ENCODE measurements at places on chromosomes 3 and 15.
A peak's percentile ranks its signal among the peaks of the same experiment; 100 is the strongest.

- DNase-seq, result no peak
These were observed 59.0 kb downstream of the TMEM266 start for GRCh38 chr15:76118767-76119166.

DNA sequence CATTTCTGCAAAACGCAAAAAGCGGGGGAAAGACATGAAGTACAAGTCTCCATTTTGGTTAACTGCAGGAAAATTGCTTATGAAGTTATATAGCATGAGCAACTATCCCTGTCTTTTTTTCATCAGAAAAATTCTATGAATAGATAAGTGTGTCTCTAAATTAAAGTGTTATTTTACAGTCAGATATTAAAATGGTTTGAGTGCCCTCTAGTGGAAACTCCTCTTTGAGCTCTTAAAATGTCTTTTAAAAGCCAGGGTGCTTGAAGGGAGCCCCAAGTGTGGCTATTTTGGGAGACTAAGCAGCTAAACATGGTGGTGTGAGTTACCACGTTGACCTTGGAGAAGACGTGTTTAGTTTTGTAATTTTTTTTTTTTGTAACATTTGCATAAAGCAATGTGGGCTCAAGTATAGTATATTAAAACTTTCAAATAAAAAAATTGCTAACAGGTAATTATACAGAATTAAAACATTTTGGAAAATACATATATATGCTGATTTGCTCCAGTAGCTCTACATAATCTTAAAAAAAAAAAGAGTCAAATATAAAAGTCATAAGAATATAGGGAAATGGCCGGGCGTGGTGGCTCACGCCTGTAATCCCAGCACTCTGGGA is 77.2 kb downstream of the PPP2R3A start:
- DNase-seq, result peak; percentile 65

DNA sequence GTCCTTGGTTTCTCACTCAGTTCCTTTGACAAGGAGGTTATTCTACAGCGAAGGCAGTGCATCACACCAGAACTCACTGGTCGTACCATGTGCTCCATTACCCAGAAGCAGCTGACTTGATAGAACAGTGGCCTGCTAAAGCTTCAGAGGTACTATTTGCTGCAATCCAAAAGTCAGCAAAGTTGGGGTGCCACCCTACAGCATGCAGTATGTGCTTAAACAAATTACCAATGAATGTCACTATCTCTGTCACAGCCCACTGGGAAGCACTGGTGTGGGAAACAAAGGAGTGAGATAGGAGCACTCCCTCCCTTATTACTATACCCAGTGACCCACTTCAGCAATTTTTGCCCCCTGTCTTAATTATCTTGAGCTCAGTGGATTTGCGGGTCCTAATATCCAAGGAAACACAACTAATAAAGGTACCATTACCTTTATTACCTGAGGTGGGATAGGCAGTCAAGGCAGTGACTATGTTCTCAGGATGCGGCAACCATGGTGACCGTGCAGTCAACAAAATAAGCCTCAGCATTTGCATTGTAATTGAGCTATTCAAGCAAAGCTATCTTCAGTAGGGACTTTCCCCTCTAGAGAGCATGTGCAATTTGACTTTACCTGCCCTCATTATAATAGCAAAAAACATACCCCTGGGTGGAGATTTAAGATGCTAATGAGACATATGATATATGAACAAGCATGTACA is 199.4 kb downstream of the OCA2 start:
- DNase-seq, result no peak

DNA sequence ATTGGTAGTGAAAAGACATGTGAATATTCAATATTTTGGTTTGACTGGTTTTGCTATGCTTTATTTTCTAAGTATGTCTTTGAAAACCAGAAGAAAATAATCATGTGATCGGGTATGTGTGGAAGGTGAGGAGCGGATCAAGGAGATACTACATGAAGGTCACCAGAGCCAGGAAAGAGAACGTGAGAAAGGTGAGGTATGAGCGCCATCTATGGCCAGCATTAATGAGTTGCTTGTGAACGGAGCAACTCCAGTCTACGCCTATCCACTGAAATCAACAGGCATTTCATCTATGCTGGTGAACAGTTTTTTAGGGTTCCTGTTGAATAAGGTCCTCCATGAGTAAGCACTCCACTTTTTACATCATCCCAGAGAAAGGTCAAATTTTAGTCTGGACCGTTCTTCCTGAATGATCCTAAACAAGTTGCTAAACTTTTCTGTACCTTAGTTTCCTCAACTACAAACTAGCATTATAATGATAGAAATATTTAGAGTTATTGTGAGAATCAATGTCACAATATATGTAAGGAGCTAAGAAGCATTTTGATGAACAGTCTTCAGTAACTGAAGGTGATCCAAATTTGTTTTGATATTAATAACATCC is 1435.2 kb upstream of the CADM2 start:
- peak; percentile 80 for DNase-seq

DNA sequence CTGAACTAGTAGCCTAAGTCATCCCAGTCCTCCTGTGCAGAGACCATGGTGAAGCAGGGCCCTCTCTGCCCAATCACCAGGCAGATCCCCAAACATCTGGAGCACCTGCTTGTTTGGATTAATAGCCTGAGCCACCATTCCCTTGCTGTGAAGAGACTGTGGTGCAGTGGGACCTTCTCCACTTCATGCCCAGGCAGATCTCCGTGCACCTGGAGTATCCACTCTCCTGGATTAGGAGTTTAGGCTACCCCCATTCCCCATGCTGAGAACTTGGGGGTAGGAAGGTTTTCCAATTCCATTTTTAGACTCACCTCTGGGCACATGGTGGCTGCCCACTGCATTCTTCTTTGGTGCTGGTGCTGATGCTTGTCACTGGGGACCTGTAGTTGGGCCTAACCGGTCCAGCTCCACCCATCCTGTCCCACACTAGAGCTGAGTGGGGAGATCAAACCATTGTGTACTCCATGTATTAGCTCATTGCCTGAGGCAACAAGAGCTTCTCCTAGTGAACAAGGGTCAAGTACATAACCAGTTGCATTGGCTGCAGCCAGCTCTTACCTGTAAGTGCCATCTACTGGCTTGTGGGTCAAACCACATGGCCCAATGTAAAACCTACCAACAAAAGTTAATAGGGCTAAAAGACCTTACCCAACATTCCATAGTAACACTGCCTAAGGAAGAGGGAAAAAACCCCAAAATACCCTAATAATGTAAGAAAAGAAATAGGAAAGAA is 382.5 kb upstream of the CBLB start:
- DNase-seq, result no peak

GRCh38 chr3:55474213-55474632 is 12.9 kb downstream of the WNT5A start:
- DNase-seq, result peak; percentile 67

DNA sequence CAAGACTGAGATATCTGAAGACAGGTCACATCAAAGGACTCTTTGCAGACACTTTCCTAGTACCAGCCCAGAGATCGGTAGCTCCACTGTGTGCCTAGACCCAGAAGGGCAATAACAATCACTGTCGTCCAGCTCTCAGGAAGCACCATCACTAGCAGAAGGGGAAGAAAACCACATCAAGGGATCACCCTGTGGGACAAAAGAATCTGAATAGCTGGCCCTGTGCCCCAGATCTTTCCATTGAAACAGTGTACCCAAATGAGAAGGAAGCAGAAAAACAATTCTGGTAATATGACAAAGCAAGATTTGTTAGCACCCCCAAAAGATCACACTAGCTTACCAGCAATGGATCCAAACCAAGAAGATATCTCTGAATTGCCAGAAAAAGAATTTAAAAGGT is 404.4 kb upstream of the NECTIN3 start:
- peak; percentile 42 for DNase-seq

- no peak for DNase-seq
These were observed 248.9 kb downstream of the SLCO3A1 start for GRCh38 chr15:92102395-92102755.

DNA sequence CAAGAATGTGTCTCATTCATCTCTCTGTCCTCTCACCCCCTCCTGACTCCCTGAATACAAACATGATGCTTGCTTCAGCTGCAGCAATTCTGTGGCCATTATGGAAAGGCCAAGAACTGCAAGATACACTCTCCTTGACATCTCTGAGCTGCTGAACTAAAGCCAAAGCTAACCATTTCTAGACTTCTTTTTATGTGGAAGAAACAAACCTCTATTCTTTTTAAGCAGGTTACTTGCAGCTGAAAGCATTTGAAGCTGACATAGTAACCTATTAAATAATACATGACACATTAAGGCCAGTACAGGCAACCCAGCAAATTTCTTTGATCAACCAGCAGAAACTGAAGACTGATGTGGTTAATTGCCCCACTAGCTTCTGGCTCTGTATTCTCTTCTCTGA is 17.5 kb downstream of the FHIT start:
- DNase-seq, result peak; percentile 47

- no peak for DNase-seq
These were observed 37.2 kb downstream of the AP4E1 start for GRCh38 chr15:50945725-50946124.

Measured in astrocyte of the hippocampus (primary cell).